ENCODE measurements at places on chromosomes 2 and 18.

GRCh38 chr18:23334569-23334968 lies 118.5 kb upstream of the RIOK3 start:
- no peak for DNase-seq

DNA sequence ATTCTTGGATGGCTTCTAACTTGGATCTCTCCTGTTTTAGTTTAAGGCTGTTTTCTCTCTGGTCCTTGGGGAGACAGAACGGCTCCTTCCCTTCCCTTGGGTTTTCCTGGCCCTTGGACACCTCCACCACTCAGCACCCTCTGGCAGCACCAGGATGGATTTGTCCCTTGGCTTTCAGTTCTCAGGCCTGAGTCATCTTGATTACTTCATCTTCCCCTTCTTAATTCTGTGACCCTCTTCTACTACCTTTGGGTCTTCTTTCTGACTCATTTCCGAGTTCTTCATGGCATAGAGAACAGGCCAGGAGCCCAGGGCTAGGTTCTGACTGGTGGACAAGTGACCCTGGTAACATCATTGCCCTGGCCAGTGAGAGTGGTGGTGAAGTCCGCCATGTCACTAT lies 14.9 kb downstream of the IGFBP2 start:
- DNase-seq = no peak

- DNase-seq = no peak
These were observed 194.4 kb downstream of the AFF3 start for GRCh38 chr2:99948010-99948409.

DNA sequence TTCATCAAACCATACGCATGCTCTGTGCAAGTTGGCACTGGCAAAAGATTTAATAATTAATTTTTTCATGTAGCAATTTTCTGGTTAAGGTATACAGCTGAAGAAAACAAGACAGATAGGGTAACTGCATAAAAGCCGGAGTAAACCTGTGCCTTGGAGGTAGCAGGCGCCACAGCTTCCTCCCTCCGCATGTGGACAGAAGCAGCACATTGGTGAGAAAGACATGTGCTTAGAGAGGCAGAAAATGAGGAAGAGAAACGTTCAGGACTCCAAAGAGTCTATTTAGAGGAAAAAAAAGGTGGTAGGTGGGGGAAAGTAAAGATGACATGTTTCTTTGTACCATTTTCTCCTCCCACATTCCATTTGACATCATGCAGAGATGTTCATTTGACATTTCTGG lies 9.3 kb downstream of the ST6GAL2 start:
- DNase-seq = no peak

- no peak for DNase-seq
These were observed 167.4 kb downstream of the CAPN13 start for GRCh38 chr2:30639836-30640235.

- DNase-seq = no peak
These were observed 29.4 kb upstream of the ST3GAL5 start for GRCh38 chr2:85917887-85918795.

DNA sequence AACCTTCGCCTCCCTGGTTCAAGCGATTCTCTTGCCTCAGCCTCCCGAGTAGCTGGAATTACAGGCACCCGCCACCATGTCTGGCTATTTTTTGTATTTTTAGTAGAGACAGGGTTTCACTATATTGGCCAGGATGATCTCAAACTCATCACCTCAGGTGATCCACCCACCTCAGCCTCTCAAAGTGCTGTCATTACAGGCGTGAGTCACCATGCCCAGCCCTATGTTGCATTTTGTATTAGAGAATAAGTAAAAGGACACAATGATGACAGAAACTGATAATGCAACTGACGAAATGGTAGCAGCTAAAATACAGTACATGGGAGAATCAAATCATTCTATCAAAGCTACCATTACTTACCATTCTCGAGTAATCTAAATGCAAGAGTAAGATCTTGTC lies 276.7 kb downstream of the DSEL start:
- DNase-seq = no peak

All from K562 (cell line).